ENCODE measurements at places on chromosomes 7 and 10.

DNA sequence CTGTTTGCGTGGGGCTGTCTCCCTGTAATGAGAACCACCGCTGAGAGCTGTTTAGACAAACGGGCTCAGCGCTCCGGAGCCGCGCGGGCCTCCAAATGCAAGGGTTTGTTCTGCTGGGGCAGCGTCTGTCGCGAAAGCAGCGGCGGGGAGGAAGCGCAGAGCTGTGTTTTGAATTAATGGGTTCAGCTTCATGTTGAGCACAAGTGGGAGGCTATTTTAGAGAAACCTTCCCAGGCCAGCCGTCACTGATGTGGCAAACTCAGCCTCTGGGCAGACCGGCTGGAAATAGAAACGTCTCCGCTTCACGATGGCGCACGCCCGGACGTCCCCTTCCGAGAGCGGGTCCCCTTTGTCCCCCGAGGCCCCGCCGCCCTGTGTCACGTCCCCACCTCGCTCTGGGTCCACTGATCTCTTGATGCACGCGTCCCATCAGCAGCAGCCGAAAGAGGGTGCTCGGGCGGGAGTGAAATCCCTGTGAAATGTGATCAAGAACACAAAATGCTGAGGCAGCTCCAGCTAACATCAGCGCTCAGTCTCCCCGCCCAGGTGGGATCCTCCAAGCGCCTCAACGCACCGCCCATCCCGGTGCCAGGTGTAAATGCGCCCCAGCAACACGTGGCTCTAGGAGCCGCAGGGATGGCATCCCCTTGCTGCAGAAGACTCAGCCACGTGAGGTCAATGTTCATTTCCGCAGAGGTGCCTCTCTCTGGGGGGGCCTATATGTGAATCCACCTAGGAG lies 44.9 kb downstream of the BAMBI start:
- no peak for DNase-seq

DNA sequence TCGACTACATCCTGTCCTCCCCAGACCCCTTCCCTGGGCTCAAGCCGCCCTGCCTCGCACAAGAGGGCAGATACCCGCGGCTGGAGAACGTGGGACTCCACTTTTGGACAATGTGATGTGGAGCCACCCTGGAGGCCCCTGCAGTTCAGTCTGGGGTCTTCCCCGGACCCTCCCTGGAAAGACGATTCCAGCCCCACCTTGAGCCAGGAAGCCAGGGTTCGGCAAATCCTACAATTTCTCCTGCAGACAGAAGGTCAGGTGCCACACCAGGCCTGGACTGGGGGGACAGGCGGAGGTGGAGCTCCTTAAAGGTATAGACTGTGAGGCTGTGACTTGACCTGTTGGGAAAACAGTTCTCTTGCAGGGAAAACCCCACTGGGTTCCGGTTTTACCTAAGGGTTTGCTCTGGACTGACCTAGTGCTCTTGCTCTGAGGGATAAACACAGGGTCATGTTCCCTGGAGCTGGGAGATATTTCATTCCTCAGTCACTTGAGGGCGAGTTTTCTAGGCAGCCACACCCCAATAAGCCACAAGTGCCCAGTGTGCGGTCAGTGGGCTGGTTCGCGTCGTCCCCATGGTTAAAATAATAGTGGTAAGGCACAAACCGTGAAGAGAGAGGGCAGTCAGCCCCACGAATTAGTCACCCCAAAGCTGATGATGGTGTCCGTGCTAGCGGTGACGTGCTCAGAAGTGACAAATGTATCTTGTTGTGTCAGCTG lies 1.6 kb downstream of the FOXL3 start:
- DNase-seq = no peak

- DNase-seq = no peak
These were observed 69.5 kb upstream of the CHST15 start for GRCh38 chr10:124162774-124163354.

- no peak for DNase-seq
These were observed 4.9 kb upstream of the KLHL7 start for GRCh38 chr7:23100697-23101096.

DNA sequence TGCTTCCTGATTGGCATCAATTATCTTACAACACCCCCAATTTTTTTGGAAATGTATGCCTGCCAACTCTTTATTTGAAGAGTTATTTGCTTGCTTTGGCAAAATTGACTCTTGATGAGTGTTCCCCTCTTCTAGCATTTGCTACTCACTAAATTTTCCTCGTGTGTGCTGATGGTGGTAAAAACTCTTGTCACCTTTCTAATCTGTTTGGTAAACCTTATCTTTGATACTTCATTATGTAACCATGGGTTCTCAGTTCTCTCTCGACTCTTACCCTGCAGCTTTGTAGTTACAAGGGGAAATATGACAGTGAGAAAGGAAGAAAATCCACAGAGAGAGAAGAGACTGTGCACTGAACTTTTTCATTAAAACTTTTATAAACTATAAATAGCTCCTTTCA lies 102.5 kb downstream of the CDK14 start:
- DNase-seq = no peak

DNA sequence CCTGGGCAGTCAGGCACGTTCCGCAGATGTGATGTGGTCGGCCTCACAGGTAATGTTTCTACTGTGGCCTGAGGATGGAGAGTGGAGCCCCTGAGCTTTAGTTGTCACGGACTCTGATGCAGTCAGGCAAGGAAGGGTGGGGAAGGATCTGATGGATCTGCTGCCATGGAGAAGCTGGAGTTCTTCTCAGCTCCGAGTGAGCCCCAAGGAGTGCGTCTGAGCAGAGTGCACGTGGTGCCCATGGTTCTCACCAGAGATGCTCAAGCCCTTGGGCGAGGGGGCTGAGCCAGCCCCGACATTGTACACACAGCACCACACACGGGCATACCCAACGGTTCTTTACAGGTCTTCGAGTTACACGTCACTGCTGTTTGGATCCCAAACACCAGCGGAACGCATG lies 192.5 kb downstream of the EBF3 start:
- DNase-seq = no peak

GRCh38 chr10:98676895-98677294 lies 230.2 kb upstream of the HPS1 start:
- DNase-seq = no peak

DNA sequence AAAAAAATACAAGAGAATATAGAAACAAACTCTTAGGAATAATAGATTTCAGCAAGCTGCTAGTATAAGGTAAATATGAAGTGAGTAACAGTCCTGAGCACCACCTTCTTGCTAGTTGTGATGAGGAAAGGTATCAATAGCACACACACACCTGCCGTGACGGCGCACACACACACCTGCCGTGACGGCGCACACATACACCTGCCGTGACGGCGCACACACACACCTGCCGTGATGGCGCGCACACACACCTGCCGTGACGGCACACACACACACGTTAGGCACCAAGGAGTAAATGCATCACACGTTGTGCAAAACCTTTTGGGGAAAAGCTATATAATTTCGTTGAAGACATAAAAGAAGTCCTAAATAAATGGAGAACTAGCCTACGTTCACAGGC lies 4.7 kb upstream of the JAKMIP3 start:
- no peak for DNase-seq

DNA sequence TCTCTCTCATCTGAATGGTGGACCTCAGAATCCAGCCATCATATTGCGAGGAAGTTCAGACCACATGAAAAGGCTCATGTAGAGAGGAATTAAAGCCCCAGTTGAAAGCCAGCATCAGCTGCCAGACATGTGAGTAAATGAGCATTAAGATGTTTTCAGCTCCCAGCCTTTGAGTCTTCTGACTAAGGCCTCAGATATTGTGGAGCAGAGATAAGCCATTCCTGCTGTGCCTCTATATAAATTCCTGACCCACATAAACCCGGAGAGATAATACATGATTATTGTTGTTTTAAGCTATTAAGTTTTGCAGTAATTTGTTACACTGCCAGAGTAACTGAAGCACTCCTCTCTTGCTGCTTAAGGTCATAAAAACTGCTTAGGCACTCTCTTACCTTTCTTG lies 14.6 kb downstream of the FAM149B1 start:
- no peak for DNase-seq

DNA sequence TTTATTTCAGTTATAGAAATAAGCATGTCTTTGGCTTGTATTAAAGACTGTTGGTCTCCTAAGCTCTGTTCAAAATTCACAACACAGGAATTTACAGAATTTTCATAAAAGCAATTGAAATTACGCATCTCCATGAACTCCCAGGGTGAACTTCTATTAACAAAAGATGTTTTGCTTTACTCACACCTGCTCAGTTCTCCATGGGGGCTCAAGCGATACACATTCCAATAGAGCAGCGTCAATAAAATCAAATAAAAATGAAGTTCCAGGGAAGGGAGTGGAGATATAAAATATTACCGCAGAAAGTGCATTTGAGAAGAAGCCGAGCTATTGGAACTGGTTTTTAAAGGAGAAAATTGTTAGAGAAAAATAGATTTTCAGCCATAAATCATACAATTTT lies 41.5 kb upstream of the ZNF438 start:
- no peak for DNase-seq

- DNase-seq = no peak
These were observed 30.3 kb upstream of the GRB10 start for GRCh38 chr7:50812841-50813475.

DNA sequence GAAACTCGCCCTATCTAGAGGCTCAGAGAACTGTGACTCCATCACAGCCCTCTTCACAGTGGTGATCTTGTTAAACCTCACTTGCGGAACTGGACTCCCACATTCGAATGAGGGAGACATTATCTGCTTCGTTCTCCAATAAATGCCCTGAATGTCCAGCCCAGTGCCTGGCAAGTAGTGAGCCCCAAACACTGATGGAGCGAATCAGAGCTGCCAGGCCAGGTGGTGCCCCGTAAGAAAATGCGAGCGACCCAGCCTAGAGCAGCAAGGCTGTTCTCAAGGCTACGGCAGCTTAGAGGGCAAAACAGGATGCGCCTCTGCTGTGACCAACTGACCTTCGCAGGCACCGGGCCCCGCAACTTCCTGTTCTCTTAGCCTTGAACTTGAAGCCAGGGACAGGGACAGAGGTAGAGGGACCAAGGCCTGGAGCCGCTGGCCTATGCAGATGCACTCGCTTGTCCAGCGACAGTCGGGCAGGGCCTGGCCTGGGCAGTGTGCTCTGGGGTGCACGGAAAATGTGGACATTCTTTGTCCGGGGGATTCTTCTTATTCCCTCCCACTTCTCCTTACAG lies 217.6 kb downstream of the TCERG1L start:
- DNase-seq = no peak

DNA sequence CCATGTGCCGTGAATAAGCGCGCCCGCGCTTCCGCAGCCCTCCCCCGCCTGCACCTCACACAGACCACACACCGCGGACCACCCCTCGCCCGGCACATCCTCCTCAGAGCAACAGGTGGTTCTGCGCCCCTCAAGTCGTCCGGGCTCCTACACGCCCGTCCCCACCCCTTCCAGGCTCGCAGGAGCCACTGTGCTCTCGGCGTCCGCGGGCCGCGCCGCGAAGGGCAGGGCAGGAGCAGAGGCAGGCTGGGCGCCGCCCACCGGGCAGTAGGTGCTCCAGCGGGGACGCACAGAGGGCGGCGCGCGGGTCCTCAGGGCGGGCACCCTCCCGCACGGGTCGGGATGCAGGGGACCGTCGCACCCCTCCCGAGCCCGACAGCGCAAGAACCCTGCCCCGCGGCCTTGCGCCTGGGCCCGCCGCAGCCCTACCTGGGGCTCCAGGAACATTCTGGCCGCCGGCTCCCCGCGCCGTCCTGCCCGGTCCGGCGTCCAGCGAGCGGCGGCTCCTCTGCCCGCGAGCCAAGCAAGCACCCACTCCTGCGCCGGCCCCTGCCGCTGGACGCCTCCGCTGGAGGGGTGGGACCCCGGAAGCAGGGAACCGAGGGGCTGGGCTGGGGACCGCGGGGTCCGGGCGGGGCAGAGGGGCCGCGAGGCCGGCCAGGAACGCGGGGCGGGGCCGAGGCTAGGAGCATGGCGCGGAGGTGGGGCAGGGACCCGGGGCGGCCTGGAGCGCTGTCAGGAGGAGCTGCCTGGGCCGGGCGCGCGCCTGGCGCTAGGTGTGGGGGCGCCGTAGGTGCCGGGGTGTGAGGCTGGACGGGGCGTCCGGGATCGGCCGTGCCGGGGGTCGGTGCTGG lies 37.4 kb downstream of the RASGEF1A start:
- no peak for DNase-seq

DNA sequence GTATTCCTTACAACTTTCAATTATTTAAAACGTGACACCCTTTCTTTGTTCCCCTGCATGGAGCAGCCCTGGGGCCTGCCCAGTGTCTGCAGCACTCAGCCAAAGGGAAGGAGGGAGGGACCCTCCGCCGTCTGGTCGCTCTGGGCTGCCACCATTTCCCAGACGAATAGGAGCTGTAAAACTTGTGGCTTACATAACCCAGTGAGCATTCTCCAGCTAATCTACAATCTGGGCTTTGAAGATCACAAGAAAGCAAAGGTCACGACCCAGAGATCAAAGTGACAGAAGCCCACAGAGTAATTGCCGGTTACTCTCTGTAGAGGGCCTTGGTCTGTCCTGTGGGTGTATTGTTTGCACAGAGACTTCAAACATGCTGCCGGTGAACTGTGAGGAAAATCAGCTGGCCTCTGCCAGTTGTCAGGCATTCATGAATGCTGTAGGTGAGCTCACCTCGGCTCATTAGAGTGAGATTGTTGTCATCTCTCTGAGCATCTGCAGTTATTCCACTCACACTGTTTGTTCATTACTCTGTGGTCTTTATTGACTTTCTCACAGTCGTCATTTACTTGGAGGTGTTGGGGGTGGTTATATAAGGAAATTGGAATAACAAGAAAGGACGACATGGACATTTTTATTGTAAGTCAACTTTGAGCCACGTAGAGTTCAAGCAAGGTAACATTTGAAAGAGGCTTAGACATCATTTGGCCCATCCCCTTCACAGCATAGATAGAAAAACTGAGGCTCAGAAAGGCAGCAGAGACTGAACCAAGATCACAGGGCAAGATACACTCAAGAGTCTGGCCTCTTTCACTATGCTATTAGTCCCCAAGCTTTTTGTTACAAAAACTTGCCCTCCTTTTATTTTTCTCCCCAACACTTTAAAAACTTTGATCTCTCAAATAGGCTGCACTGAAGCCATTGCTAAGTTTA lies 619.8 kb downstream of the LRMDA start:
- no peak for DNase-seq

GRCh38 chr7:86745013-86745745 lies 101.5 kb downstream of the GRM3 start:
- DNase-seq = no peak

DNA sequence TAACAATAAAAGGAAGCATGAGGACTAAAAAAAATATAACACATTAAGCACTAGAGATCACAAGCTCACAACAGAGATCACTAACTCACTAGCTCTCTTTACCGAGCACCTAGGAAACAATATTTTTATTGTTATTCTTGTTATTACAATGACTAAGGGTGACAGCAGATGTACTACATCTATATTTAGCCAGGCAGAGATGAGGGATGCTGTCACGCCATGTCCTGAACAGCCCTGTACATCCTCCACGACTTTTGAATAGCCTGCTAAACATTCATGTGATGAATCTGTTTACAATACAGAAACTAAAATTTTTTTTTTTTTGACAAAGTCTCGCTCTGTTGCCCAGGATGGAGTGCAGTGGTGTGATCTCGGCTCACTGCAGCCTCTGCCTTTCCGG lies 22.7 kb downstream of the FAM133B start:
- peak; percentile 33 for DNase-seq

- no peak for DNase-seq
These were observed 19.8 kb upstream of the WIPI2 start for GRCh38 chr7:5170251-5170650.

GRCh38 chr10:73931767-73932619 lies 21.1 kb downstream of the PLAU start:
- no peak for DNase-seq

- DNase-seq = peak; percentile 39
These were observed at the start of gene GLRX3 for GRCh38 chr10:130136226-130137089. TSS of gene GLRX3 (plus strand) at chr10:130136391. CDS start at chr10:130136421, 30 bp downstream.

GRCh38 chr10:64486149-64486548 lies 964.9 kb downstream of the REEP3 start:
- DNase-seq = no peak

GRCh38 chr7:37385787-37386186 lies 62.9 kb downstream of the ELMO1 start:
- DNase-seq = no peak

All from brain pericyte (primary cell).